PC-9 (cell line): ENCODE measurements at places on chromosomes 12 and 14.

DNA sequence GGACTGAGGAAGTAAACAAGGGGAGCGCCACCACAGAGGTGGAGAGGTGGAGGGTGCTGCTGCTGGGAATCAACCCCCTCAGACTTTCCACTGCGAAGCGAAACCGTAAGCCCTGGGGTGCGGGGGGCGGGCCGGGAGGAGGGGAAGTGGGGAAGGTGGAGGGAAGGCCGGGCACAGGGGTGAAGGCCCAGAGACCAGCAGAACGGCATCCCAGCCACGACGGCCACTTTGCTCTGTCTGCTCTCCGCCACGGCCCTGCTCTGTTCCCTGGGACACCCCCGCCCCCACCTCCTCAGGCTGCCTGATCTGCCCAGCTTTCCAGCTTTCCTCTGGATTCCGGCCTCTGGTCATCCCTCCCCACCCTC is at the start of gene LAG3:
Gene LAG3, plus strand, starts transcription at position 190 of the 365 bp plus-strand sequence. CDS start 333 bp downstream, outside the sequence.
- no peak for DNase-seq
- no peaks in the 10 kb centered on the region for H3K36me3 ChIP-seq
- H3K27ac ChIP-seq, result no peak within 1 kb of the TSS
- peaks cover 14% of the 10 kb centered on the region for H3K4me1 ChIP-seq

DNA sequence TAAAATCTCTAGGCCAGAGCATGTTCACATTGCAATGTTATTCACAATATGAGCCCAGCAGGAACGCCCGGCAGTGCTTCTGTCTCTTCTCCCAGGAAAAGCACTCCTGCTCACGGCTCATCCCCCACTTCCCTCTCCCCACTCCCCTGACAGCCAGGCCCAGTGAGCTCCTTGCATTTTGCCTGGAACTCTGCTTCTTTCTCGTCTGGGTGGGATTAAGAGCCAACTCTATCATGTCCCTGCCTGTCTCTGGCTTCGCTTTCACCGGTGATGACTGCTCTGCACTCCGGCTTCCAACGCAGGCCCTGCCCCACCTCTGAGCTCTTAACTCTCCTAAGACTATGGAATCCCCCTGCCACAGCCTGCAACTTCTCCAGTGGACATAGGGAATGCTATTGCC is 2.5 kb downstream of the PLEK2 start:
- peaks cover 36% of the 10 kb centered on the region for H3K4me1 ChIP-seq
- H3K36me3 ChIP-seq, result no peaks in the 10 kb centered on the region
- H3K27me3 ChIP-seq, result no peaks in the 10 kb centered on the region
- H3K4me3 ChIP-seq, result no peak overlapping the region

DNA sequence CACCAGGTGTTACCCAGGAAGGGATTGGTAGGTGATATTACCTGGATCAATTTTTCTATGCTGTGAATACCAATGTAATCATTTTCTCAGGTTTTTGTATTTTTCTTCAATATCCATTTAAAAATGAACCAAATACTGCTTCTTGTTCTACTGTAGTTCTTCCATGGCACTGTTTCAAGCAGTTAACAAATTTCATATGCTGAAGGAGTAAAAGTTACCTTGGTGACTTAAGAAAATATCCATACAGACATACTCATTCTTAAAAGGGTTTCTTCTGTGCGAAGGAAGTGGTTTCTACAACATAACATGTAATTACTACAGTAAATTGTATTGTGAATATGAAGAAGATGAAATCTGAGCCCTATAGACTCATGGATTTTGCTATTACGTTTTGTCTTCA is 222.5 kb downstream of the TMEM117 start:
- H3K27ac ChIP-seq, result no peak overlapping the region
- no peaks in the 10 kb centered on the region for H3K27me3 ChIP-seq
- H3K4me3 ChIP-seq, result no peak overlapping the region
- H3K4me1 ChIP-seq, result no peaks in the 10 kb centered on the region

- no peak overlapping the region for H3K27ac ChIP-seq
- no peaks in the 10 kb centered on the region for H3K27me3 ChIP-seq
- no peaks in the 10 kb centered on the region for H3K4me1 ChIP-seq
Measured at GRCh38 chr12:104729091-104729490, 229.0 kb downstream of the SLC41A2 start.
